MG63 (cell line): ENCODE measurements at places on chromosomes 1 and 21. TPM values are rescaled to one million over a fixed set of nuclear protein-coding genes. Genes with fewer than 3 reads are reported as not detected.

The CD1E gene
- not detected in 2 replicates for total RNA-seq

The LCE1D gene
- total RNA-seq, result not detected in 2 replicates

The KCNE2 gene
- total RNA-seq, result not detected in 2 replicates

The KCND3 gene
- 0.07 and 0.10 TPM in 2 replicates for total RNA-seq

The VPS72 gene
- 87.3 and 105 TPM in 2 replicates for total RNA-seq

The CLCA4 gene
- not detected in 2 replicates for total RNA-seq

The VANGL2 gene
- total RNA-seq, result not detected in 2 replicates

The COL16A1 gene
- total RNA-seq, result 156 and 192 TPM in 2 replicates

The NPHS2 gene
- not detected in 2 replicates for total RNA-seq

The LCE3E gene
- total RNA-seq, result not detected in 2 replicates

The INSRR gene
- total RNA-seq, result not detected in 2 replicates

The TAS1R1 gene
- total RNA-seq, result not detected in 2 replicates

The SSX2IP gene
- 27.5 and 62.9 TPM in 2 replicates for total RNA-seq

GRCh38 chr1:171740987-171741871 is 636 bp downstream of the VAMP4 start:
- DNase-seq, result peak; percentile 42

- no peak for DNase-seq
Measured at GRCh38 chr1:113904293-113904673, 316 bp downstream of the AP4B1 start.

DNA sequence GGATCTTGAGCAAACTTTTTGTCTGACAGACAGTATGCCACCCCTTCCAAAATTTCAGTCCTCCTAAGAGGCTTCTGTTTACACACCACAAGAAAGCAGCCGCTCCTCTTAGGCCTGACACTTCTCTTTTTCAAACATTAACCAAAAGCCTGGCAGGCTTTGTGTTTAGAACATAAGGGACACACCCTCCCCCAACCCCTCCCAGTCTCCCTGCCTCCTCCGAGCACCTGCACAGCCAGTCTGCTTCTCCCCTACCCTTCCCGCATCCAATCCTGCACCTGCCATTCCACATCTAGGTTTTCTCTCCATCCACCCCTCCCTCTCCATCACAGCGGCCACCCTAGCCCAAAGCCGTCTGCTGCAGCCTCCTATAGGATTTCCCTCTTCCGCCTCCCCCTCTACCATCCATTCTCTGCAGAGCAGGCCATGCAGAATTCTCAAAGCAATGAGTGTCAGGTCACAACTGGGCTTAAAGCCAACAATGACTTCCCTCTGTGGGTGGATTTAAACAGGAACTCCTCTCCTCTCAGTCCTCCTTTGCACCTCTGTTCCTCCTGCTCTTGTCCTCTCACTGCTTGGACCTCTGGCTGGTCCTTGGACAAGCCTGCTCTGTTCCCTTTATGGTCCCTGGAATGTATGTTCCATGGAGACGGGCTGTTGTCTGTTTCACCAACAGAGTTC is 478.2 kb downstream of the NPHP4 start:
- no peak for DNase-seq

GRCh38 chr1:110948038-110948810 is 15.5 kb downstream of the LRIF1 start:
- no peak for DNase-seq

- DNase-seq, result peak; percentile 56
Measured at GRCh38 chr1:240093120-240093961, 1.7 kb downstream of the FMN2 start.

DNA sequence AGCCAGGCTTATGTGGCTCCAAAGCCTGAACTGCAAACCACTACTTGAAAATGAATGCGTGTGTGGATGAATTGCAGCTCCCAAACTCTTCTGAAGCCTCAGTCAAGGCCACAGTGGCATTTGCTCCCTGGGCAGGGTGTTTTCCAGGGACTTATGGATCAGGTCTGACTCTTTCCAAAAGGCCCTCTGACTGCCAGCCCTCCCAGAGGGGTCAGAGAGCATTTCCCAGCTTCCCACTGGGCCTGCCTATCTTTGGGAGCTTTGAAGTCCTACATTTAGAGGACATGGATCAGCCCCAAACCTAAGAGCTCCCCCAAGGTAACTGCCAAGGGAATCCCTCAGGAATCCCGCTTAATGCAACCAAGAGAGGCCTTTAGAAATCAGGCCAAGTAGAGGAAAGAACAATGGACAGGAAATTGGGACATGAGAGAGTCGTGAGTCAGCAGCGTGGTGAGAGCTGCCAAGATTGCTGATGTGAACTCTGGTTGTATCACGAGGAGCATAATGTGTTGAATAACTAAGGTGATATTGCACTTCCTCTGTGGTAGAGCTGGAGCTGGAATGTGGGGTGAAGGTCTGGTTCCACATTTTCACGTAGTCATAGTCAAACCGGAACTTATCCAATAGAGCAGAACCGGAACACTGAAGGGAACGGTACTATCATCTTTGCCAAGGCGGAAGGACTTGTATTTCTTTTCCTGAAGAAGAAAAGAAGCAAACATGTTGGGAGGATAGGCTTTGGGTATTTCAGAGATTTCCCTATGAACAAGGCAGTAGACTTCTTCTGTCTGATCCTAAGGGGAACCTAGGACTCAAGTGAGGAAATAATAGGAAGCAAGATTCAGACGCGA is 99.4 kb upstream of the JUN start:
- DNase-seq, result peak; percentile 92

DNA sequence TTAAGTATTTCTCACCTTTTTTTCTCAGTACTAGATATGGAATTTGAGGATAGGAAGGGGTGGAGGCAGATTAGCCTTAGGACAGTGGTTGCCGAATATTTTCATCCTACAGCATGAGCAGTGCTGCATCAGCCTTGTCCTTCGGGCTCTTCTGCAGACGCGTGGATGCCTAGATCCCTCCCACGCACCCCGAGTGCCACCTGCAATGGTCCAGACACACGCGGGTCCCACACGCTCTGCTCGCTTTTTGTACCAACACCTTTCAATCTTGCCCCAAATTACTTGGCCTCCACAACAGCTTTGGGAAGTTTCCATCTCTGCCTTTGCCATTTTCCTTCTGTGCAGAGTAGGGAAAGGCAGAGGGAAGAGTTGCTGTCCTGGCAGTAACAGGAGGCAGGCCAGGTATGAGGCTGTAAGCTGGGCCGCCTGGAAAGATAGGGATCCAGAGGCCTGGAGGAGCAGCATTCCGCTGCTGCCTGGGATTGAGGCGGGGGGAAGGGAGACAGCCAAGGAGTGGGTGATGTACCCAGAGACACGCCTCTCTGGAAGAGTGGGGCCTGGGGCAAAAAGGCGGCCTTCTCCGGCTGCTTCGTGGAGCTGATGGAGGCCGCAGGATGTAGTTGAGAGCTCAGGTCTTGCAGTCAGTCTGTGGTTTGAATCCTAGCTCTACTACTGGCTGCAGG is 467.7 kb downstream of the KIF26B start:
- no peak for DNase-seq

DNA sequence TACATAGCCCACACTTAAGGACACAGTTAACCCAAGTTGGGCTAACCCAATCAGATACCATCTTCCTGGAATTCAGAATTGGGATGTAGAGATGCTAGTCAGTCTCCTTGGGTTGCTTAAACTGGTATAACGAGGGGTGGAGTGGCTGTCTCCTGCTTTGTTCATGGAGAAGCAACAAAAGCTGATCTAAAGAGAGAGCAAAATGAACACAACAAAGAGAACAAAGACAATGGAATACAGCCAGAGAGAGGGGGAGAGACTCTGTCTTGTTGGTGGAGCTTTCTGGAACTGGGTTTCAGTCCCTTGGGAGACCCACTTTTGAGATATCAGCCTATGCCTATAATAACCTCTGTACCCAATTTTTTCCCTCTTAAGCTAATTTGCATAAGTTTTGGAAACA is 138.1 kb downstream of the ATG4C start:
- DNase-seq, result no peak

- DNase-seq, result no peak
Measured at GRCh38 chr1:172670791-172671190, 11.9 kb downstream of the FASLG start.

GRCh38 chr1:9746211-9746610 is 77.6 kb downstream of the CLSTN1 start:
- peak; percentile 68 for DNase-seq

DNA sequence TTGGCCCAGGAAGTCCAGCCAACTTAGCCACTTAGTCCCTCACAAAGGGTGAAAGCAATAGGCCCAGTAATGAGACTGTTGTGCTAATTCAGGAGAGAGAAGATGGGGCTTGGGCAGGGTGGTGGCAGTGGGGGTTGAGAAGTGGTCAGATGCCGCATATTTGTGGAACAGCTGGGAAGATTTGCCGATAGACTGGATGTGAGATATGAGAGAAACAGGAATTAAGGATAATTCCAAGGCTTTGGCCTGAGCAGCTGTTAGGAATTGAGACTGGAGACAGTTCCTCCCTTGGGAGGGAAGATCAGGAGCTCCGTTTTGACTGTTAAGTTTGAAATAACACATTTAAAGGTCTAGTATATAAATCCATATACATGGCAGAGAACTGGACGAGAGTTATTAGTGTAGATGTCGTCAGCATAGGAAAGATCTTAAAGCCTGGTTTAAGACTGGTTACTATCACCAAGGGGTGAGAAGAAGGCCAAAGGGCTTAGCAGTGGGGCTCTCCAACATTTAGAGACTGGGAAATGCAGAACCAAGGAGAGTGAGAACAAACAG is 323.7 kb upstream of the FAM78B start:
- no peak for DNase-seq

DNA sequence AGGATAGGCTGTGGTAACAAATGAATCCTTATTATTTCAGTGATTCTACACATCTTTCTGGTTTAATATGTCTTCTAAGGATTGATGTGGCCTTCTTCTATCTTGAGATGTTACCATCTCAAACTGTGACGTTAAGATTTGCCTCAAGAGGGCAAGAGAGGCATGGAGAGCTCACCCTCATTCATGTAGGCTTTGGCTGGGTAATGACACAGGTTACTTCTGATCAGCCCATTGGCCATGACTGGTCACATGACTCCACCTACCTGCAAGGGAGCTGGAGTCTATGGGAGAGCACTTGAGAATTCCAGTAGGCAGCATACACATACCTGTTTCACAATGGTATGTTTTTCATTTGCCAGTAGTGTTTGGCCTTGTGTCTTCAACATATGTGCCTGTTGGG is 30.0 kb downstream of the CACHD1 start:
- no peak for DNase-seq

DNA sequence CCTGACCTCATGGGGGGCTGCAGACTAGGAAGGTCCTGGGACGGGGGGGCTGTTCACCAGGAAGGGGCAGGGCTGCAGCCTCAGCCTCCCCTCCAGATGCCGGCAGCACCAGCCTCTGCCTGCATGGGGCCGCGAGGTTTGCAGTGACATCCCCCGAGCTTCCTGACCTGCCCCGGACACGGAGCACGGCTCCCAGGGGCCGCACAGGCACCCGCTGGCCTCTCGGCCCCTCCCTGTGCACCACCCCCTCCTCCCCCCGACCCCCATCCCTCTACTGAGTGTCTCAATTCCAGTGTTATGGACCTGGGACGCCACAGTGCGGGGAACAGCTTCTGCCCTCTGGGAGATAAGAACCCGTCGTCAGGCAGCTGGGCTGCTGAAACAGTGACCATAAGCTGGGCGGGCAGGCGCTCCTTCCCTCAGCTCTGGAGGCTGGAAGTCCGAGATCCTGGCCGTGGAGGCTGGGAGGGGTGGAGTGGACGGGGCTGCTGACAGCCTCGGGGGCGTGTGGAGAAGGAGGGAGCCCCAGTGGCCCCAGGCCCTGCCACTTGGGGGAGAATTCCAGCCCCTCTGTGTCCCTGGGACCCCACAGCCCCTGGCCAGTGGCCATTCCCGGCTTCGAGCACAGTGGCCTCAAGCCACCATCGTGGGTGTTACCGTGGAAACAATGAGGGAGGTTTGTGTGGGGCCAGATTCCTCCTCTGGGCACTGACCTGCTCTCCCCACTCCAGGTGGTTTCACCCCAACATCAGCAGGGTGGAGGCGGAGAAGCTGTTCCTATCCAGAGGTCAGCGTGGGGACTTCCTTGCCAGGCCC is 11.6 kb downstream of the RNF223 start:
- DNase-seq, result no peak

DNA sequence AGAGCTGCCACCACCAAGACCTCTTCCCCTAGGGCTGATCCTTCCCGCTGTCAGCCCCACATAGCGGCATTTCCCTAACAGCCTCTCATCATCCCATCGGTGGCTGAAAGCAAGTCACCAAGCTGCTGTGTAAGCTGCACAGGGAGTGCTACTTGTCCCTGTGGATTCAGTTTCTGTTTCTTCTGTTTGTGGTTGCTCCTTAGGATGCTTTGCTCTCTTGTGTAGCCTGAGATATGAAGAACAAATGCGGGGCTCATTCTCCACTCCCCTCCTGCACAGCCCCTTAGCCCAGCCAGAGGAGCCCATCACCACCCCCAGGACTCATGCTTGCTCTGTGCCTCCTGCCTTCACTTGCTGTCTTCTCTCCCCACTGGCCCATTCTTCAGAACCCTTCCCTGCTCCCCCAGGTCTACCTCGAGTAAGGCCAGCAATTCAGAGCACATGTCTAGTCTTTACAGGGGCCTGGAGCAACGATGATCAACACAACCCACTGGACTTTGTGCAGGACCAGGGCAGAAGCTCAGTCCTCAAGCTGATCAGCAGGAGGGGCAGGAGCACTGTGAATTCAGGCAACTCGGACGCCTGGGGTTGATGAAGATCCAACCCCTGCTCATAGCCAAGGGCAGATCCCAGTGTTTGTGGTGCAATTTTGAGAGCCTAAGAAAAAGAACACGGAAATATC is 82.6 kb upstream of the GALNT2 start:
- no peak for DNase-seq

- no peak for DNase-seq
Measured at GRCh38 chr1:48266576-48266975, 44.1 kb downstream of the SLC5A9 start.

DNA sequence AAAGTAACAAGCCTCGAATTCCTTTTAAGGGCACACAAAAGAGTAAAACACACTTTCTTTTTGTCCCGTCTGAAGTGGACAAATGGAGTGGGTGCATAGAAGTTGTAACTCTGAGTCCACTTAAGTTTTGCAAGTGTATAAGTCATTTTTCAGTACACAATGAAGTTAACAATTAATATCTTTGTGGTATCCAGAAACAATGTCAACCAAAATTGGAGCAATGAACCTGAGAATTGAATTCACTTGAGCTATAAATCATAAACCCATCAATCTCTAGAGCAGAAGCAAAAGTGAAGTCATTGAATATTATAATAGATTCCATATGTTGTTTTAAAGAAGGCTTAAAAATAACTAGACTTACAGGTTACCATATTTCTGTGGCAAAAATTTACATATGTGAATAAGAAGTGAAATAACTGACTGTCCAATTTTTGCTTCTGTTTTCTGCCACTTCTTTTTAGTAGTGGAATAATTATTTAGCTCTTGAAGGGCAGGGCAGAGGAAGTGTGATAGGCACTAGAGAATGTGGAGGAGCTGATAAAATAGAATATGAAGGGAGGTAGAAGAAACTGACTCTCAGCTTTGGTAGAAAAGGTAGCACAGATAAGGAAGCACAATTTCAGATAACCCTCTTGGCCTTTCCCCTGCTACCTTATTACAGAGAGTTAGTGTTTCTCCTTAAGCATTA is 73.9 kb upstream of the RGL1 start:
- DNase-seq, result no peak

GRCh38 chr1:42735477-42736105 is 4.4 kb downstream of the CLDN19 start:
- DNase-seq, result no peak
